Fibroblast of upper back skin (primary cell): ENCODE measurements at places on chromosomes 1 and 21.
A peak's percentile ranks its signal among the peaks of the same experiment; 100 is the strongest.

GRCh38 chr1:218886101-218886871 is 287.4 kb upstream of the LYPLAL1 start:
- DNase-seq, result peak; percentile 54

DNA sequence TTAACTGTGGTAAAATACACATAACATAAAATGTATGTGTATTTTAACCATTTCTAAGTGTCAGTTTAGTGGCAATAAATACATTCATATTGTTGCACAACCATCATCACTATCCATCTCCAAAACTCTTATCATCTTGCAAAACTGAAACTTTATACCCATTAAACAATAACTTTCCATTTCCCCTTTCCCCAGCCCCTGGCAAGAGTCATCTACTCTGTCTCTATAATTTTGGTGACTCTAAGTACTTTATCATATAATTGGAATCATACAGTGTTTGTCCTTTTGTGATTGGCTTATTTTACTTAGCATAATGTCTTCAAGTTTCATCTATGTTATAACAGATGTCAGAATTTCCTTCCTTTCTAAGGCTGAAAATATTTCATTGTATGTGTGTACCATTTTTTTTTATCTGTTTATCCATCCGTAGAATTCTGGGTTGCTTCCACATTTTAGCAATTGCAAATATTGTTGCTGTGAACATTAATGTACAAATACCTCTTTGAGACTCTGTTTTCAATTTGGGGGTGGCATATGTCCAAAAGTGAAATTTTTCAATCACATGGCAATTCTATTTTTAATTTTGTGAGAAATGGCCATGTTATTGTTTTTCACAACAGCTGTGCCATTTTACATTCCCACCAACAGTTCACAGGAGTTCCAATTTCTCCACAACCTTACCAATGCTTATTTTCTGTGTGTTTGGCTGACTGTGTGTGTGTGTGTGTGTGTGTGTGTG is 153.9 kb upstream of the GORAB start:
- peak; percentile 28 for DNase-seq

DNA sequence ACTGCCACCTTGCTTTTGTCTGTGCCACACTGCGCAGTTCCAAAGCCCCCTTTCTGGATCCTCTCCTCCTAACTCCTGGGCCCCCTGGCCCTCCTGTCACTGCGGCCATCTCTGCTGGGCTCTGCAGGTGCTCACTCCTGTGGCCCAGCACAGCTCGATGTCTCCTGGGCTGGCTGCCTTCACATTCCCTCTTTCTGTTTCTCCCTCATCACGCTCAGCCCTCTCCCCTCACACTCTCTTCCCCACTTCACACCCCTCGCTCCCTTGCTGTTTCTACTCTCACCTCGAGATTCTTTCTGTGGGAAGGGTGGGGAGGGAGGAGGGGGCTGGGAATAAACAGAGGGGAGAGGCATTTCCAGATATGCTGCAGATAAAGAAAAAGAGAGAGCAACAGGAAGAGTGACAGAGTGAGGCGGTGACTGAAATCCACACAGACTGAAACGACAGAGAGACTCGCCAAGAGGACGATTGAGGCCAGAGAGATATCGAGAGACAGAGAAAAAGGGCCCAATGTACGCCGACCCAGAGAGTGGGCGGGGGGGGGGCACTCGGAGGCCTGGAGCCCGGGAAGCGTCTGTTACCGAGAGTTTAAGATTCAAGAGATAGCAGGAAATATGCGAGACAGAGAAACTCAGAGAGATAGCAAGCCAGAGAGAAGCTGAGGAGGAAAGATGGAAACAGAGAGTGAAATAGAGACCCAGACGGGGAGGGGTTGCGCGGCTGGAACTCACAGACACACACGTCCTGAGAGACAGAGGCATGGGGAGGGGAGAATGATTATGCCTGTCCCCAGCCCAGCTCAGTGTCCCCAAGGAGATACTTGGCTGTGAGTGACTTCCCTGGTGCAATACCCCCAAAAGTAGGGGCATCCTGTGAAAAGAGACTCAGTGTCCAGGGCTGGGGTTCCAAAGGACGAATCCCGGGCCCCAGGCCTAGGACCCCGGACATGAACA is 666 bp downstream of the CSF3R start:
- no peak for DNase-seq

DNA sequence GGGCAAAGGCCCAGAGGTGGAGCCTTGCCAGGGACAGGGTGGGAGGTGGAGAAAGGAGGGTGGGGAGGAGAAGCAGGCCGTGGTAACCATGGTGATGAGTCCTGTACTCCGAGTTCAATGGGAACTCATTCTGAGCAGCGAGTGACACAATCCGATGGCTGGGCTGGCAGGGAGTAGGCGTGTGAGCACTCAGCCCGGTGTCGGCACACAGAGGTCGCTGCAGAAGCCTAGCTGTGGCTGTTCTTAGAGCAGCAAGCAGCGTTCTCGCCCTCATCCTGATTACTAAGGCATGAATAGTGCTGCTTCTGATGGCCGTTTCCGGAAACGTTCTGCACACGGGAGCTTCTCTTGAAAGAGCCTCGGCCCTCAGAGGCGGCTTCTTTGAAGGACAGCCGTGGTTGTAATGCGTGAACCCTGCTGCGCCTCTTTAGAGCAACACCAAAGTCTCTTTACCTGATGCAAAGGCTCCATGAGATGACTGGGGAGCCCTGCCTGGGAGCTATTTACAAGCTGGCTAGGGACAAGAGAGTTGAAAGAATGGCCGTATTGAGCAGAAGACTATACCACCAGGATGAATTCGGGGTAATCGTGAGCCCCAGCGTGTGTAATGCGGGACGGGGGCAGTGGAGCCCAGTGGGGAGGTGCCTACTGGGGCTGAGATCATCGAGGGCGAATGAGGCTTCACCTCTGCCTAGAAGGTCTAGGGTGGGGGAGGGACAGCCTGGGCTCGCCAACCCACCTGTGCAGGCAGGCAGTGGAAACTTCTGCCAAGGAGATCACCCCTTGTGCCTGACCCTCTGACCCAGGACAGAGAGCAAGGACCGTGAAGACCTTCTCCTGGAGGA is 72.8 kb upstream of the PAX7 start:
- no peak for DNase-seq

DNA sequence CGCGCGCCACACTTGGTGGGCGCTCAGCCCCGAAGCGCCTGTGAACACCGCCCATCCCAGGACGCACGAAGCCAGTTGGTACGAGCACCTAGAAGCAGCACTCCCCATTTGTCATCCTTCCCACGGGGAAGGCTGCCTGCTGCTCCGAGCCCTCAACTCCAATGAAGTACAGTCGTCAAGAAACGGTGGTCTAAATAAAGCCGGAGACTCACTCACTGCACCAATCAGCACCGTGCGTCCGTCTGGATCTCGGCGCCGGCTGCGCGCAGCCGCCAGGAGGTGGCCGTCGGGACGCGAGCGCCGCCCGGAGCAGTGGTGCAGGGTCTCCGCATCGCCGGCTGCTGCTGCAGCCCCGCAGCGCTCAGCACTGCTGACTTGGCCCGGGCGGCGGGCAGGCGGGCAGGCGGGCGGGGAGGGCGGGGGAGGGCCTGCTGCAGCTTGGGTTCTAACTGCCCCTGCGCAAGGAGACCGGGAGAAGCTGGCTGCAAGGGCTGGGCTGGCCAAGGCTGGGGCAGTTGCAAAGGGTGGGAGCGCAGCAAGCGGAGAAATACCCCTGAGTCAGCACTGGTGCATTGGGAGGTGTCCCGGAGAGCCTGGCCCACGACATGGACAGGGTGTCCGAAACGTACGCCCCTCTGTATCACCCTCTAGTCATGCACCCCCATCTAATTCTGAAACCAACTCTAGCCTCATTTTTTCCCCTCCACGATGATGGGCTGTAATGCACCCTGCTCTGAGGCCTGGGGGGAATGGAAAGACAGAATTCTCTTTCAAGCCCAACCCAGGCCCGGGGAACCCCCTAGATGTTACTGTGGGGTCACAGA is 35.8 kb upstream of the H6PD start:
- DNase-seq, result peak; percentile 35

DNA sequence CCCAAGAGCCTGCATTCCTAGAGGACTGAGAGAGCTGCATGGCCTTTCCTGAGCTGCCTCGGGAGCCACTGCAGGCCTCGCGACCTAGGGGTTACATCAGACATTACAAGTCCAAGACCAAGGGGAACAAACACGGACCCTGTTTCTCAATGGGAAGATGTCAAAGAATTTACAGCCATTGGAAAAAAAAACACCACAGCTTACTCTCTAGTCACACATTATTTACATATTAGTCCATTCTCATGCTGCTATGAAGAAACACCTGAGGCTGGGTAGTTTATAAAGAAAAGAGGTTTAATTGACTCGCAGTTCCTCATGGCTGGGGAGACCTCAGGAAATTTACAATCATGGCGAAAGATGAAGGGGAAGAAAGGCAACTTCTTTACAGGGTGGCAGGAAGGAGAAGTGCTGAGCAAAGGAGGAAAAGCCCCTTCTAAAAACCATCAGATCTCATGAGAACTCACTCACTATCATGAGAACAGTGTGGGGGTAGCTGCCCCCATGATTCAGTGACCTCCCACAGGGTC is 8.4 kb upstream of the PRMT2 start:
- DNase-seq, result no peak

- peak; percentile 11 for DNase-seq
Measured at GRCh38 chr1:77288275-77288674, 6.5 kb downstream of the AK5 start.

GRCh38 chr21:27700974-27701614 is 734.2 kb upstream of the ADAMTS5 start:
- peak; percentile 88 for DNase-seq

GRCh38 chr1:58189453-58189852 is 357.1 kb downstream of the OMA1 start:
- no peak for DNase-seq

GRCh38 chr1:210697185-210697584 is 368.5 kb downstream of the HHAT start:
- DNase-seq, result no peak

GRCh38 chr1:39779137-39779536 is 8.0 kb upstream of the OXCT2 start:
- no peak for DNase-seq

GRCh38 chr1:240284656-240285414 is 193.2 kb downstream of the FMN2 start:
- peak; percentile 26 for DNase-seq
